NCI-H510A (cell line): ENCODE measurements at places on chromosomes 3 and 15.

DNA sequence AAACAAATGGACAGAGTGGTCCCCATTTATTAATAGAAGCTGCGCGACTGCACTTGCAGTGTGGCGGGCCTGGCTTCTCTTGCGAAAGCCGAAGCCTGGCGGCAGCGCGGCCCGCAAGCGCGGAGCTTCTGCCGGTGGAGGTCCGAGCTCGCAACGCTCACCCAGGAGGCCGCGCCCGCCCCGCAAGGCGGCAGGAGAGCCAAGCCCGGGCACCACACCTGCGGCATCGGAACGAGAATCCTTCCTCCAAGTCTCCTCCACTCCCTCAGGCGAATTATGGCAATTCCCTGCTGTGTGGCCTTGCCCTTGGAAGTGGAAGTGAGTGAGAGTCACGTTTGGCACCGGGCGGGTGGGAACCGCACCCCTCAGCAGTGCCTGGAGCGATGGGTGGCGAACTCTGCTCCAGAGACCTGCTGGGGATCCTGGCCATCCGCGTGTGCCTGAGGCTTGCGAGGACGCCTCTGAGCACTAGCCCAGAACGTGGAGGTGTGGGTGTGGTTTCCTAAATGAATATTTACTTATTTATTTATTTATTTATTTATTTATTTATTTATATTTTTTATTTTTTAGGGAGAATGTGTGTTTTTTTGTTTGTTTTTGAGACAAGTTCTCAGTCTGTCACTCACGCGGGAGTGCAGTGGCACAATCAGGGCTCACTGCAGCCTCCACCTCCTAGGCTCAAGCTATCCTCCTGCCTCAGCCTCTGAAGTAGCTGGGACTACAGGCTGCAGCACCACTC, 133.7 kb upstream of the UBE2E1 start:
- DNase-seq = no peak

GRCh38 chr3:2883283-2883682, 226.9 kb downstream of the IL5RA start:
- DNase-seq = no peak

DNA sequence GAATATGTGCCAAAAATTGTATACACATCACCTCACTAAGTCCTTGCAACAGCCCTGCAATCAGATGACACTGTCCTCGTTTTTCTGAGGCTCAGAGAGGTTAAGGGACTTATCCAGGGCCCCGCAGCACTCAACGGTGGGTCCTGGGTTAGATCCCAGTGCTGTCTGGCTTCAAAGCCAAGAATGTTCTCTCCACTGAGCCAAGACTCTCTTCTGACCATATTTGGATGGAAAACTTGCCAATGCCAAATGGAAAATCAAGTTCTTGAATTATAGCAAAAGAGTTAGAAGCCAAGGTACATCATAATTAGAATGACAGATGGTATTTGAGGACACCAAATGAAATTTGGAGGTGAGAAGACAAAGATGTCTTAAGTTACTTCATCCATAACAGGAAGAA, 75.9 kb downstream of the NCEH1 start:
- no peak for DNase-seq

- no peak for DNase-seq
These were observed 20.8 kb downstream of the ABI3BP start for GRCh38 chr3:100972301-100972844.

GRCh38 chr3:11603628-11604027, 40.1 kb downstream of the VGLL4 start:
- no peak for DNase-seq

GRCh38 chr3:64300790-64301423, 75.6 kb upstream of the PRICKLE2 start:
- DNase-seq = no peak

GRCh38 chr3:157088601-157089454, 71.1 kb downstream of the CCNL1 start:
- no peak for DNase-seq

GRCh38 chr3:79005084-79005483, 762.7 kb downstream of the ROBO1 start:
- no peak for DNase-seq

DNA sequence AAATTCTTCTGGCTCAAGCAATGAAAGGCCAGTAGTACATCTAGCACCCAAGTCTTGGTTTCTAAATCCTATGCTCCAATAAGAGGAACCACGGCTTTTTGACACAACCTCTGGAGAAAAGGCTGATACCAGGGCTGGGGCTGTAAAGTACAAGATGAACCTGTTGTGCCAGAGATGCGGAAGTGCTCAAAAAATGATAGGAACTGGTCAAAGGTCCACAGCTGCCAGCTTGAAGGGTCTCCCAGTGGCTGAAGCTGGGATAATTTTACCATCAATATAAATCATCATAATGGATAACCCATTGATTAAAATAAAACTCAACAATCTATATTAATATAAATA, 558 bp upstream of the NCEH1 start:
- DNase-seq = no peak

DNA sequence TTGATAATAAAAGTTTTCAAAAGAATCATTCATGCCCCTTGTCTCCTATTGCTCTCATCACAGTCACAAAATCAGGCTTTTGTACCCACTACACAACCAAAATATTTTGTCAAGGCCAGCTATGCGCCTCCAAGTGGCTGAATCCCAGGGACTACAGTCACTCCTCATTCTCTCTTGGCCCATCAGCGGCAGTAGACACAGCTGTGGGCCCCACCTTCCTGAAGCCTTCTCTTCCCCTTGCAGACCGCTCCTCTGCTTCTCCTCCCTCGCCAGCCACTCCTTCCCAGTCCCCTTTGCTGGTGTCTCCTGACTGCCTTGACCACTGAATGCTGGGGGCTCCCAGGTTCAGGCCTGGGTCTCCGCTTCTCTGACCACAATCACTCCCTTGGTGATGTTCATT, 52.1 kb downstream of the LSM3 start:
- DNase-seq = no peak

DNA sequence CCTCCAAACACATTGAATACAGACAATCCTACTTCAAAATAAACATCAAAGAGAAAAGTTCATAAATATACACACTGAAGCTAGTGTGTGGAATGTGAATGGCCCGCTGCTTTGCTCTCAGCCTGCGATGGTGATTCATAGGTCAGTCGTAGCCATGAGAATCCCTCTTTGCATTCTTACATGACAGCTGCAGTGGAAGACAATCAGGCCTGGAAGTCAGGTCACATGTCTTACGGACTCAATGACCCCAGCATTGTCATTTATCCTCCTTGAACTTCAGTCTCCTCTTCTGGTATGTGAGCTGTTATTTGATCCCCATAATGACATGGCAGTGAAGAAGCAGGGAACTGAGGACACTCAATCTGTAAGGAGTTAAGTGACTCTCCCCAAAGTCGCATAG, 217.8 kb upstream of the EOMES start:
- no peak for DNase-seq

DNA sequence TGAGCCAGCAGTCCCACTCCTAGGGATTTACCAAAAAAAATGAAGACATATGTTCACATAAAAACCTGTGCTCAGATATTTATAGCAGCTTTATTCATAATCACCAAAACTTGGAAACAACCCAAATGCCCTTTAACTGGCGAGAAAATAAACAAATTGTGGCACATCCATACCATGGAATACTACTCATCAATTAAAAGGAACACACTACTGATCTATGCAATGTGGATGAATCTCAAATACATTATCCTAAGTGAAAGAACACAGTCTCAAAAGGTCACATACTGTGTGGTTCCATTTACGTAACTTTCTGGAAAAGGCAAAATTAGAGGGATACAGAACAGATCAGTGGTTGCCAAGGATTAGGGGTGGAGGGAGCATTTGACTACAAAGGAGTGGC, 394.5 kb downstream of the SHQ1 start:
- no peak for DNase-seq

DNA sequence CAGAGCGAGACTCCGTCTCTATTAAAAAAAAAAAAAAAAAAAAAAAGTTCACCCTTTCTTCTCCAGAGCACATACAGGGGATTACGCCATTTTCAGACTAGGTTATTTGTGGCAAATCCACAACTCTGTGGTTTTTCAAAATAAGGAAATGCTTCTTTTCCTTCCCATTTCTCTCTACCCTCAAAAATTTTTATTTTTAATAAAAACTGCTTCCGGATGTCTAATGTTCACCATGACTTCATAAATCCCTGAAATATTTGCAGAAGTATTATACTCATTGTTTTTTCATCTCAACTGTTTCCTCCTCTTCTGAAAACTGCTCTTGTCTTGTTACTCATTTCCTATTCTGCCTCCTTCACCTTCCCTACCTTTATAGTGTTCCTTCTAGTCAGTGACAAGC, 45.0 kb upstream of the SLC12A8 start:
- DNase-seq = no peak

DNA sequence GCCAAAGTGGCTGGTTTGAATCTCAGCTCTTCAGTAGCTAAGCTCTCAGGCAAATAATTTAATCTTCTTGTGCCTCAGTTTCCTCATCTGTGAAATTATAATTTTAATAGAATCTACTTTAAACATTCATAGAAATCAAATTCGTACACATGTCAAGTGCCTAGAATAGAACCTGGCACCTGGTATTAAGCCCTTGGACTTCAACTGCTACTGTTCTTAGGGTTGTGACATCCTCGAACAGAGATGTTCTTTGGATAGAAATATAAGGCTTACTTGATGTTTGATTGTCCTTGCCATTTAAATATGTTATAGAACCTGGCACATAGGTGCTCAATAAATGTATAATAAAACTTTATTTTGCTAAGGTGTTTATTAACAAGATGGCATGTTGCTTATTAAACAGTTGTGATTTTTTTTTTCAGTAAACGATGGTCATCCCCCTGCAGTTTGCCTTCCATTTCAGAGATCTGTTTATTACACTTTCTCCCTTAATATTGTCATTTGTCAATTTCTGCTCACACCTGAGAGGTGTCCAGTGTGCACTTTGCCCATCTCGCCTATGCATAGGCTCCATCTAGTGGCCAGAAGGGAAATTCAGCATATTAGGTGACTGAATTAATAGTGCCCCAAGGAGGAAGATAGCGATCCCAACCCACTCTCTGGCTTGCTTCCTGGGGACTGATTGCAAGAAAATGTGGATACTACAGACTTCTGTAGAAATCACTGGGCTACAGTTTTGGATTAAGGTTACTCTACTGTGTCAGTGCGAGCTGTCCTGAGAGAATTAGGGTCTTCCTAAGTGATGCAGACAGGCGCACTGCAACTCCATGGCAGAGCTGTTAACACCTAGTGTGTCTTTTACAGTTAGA, 10.7 kb downstream of the IGF1R start:
- no peak for DNase-seq

DNA sequence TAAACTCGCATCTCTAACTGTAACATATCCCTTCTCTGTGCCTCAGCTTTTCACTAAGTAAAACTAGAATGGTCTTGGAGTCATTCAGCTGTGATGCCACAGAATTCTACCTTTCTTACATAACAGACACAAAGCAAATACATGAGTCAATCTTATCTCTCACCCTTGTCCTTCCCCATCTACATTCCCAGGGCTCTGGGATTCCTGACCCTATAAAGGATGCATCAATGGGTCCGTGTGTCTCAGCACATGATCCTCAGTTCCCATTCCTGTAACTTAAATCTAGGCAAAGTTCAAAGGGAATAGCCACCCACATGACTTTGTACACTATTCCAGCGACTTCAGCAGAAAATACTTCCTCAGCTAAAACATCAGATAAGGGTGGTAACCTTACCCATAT, 11.8 kb upstream of the ARL8B start:
- no peak for DNase-seq

GRCh38 chr15:101489237-101489598, 289 bp downstream of the PCSK6 start:
- DNase-seq = no peak

DNA sequence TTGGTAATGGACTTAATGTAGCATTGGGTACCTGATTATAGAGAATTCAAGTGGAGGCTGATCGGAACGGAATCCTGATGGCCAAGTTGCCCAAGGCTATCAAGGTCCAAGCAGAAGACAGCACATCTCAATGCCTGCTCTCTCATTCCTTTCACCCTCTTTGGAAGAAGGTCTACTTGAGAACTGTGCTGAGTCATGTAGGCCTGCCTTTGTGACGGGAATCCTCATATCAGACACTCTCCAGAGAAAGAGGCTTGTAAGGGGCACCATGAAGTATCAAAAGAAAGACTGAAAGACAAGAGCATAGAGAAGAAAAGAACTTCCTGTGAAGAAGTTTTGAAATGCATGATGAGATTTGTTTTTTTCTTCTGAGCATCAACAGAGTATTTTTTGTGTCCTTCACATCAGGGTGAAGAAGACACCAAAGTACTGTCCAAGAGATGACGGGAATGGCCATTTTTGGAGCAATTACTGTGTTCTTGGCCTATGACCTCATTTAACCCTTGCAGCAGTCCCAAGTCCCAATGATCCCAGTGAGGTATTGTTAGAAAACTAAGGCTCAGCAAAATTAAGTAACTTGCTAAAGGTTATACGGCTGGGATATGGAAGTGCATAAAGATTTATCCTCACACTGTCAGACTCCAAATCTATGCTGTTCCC, 13.2 kb upstream of the LARP6 start:
- no peak for DNase-seq
